ENCODE measurements at places on chromosomes 4 and X.

DNA sequence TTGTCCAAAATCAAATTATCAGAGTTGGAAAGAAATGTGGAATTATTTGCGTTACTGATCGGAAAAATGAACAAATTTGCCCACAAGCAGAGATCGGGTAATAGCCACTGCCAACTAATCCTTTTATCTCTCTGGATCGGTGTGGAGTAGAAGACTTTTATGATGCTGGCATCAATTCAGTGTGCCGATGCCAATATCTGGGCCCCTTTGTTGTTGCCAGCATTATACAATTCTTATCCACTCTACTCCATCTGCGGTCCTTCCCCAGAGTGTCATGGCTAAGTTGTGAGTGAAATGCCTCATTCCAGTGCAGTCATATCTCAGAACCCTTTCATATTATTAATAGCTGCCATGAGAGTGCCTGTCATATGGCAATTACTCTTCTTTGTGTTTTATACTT, 660.2 kb downstream of the ADGRL3 start:
- H3K4me1 ChIP-seq: no peaks in the 10 kb centered on the region
- H3K27me3 ChIP-seq: no peaks in the 10 kb centered on the region
- H3K27ac ChIP-seq: no peak overlapping the region
- no peak overlapping the region for H3K4me3 ChIP-seq
- no peak for DNase-seq

GRCh38 chr4:70538869-70539268, 20.5 kb downstream of the AMTN start:
- no peak overlapping the region for H3K4me3 ChIP-seq
- H3K27me3 ChIP-seq: no peaks in the 10 kb centered on the region
- DNase-seq: no peak
- no peaks in the 10 kb centered on the region for H3K36me3 ChIP-seq
- H3K4me1 ChIP-seq: no peaks in the 10 kb centered on the region
- no peak overlapping the region for H3K27ac ChIP-seq

GRCh38 chr4:152970102-152970820, 34.1 kb downstream of the FHDC1 start:
- no peaks in the 10 kb centered on the region for H3K27me3 ChIP-seq
- H3K4me3 ChIP-seq: no peak overlapping the region
- H3K4me1 ChIP-seq: no peaks in the 10 kb centered on the region
- no peak for DNase-seq

GRCh38 chr4:125739760-125740159, 425.0 kb downstream of the FAT4 start:
- H3K4me1 ChIP-seq: no peaks in the 10 kb centered on the region
- H3K27me3 ChIP-seq: no peaks in the 10 kb centered on the region
- H3K36me3 ChIP-seq: no peaks in the 10 kb centered on the region
- H3K27ac ChIP-seq: no peak overlapping the region
- DNase-seq: no peak

DNA sequence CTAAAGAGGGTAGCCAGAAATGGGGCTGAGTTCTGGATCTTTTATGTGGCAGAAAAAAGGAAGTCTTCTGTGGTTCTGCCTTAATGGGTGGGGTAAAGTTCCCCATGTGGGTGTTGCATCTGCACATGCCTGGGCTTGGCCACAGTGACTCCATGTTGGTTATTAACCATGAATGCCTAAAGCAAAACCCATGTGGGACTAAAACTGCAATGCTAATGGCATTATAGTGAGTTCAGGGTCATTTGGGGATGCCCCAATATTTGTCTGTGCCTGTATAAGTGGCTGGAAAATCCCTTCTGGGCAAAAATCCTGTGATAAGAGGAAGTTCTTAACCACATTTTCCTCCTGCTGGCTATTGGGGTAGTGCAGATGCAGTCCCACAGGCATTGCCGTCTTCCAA, 857.4 kb downstream of the FAT4 start:
- H3K27me3 ChIP-seq: no peaks in the 10 kb centered on the region
- H3K4me1 ChIP-seq: no peaks in the 10 kb centered on the region
- DNase-seq: no peak
- no peaks in the 10 kb centered on the region for H3K36me3 ChIP-seq
- no peak overlapping the region for H3K27ac ChIP-seq

DNA sequence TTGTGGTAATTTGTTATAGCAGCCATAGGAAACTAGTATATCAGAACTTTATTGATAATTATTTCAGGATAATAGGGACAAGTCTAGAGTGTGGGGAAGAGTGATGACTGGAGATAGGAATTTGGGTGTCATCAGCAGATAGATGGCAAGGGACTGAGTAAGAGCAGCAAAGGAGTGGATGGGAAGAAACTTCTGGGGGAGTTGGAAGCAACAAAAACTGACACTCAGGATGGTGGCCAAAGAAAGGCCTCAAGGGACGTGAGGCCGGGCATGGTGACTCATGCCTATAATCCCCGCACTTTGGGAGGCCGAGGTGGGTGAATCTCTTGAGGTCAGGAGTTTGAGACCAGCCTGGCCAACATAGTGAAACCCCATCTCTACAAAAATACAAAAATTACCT, 9.1 kb upstream of the SLC25A5 start:
- H3K4me1 ChIP-seq: no peaks in the 10 kb centered on the region
- no peaks in the 10 kb centered on the region for H3K27me3 ChIP-seq
- H3K27ac ChIP-seq: no peak overlapping the region

- no peaks in the 10 kb centered on the region for H3K36me3 ChIP-seq
- H3K27me3 ChIP-seq: no peaks in the 10 kb centered on the region
- H3K27ac ChIP-seq: no peak overlapping the region
- H3K4me1 ChIP-seq: no peaks in the 10 kb centered on the region
Observed at GRCh38 chr4:155173371-155173770, 35.1 kb upstream of the NPY2R start.

- no peak overlapping the region for H3K27ac ChIP-seq
- H3K36me3 ChIP-seq: no peaks in the 10 kb centered on the region
- H3K27me3 ChIP-seq: no peaks in the 10 kb centered on the region
- no peak overlapping the region for H3K4me3 ChIP-seq
- no peaks in the 10 kb centered on the region for H3K4me1 ChIP-seq
- no peak for DNase-seq
Observed at GRCh38 chr4:98383431-98384106, 122.4 kb downstream of the RAP1GDS1 start.

GRCh38 chrX:40359593-40359992, 221.2 kb upstream of the ATP6AP2 start:
- no peak overlapping the region for H3K4me3 ChIP-seq
- H3K27ac ChIP-seq: no peak overlapping the region
- H3K4me1 ChIP-seq: no peaks in the 10 kb centered on the region
- DNase-seq: no peak

- no peak for DNase-seq
- H3K27me3 ChIP-seq: no peaks in the 10 kb centered on the region
- no peaks in the 10 kb centered on the region for H3K36me3 ChIP-seq
- peaks cover 4% of the 10 kb centered on the region for H3K4me1 ChIP-seq
- H3K27ac ChIP-seq: peak overlapping the region; percentile 32
Observed at GRCh38 chr4:22514001-22514400, 1.9 kb downstream of the ADGRA3 start.

GRCh38 chr4:54277691-54278090, 48.6 kb downstream of the PDGFRA start:
- no peak overlapping the region for H3K4me3 ChIP-seq
- no peaks in the 10 kb centered on the region for H3K4me1 ChIP-seq
- no peak overlapping the region for H3K27ac ChIP-seq
- no peak for DNase-seq
- no peaks in the 10 kb centered on the region for H3K27me3 ChIP-seq

- no peaks in the 10 kb centered on the region for H3K36me3 ChIP-seq
- no peak for DNase-seq
- H3K27me3 ChIP-seq: peaks cover 7% of the 10 kb centered on the region
- no peak overlapping the region for H3K27ac ChIP-seq
- no peak overlapping the region for H3K4me3 ChIP-seq
Observed at GRCh38 chrX:39815631-39816030, 282.1 kb downstream of the BCOR start.

DNA sequence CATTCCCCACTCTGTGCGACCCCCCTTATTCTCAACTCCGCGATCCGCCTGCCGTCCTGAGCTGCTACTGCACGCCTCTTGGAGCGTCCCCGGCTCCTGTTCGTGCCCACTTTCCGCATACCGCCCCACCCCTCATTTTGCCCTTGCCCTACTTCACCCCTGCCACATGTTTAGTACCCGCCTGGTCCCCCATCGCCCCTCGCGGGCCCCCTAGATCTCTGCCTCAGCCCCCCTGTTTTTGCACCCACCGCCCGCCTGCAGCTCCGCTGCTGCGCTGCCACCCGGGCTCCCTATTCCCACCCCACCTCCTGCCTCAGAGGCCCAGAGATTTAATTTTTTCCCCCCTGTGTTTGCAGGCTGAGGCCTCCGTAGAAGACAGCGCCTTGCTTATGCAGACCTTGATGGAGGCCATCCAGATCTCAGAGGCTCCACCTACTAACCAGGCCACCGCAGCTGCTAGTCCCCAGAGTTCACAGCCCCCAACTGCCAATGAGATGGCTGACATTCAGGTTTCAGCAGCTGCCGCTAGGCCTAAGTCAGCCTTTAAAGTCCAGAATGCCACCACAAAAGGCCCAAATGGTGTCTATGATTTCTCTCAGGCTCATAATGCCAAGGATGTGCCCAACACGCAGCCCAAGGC, 1.4 kb downstream of the MAGED1 start:
- peak overlapping the region; percentile 40 for H3K4me3 ChIP-seq
- H3K4me1 ChIP-seq: no peaks in the 10 kb centered on the region

GRCh38 chr4:77002321-77003107, 53.0 kb downstream of the SEPTIN11 start:
- no peak for DNase-seq
- H3K36me3 ChIP-seq: no peaks in the 10 kb centered on the region
- no peaks in the 10 kb centered on the region for H3K27me3 ChIP-seq
- no peak overlapping the region for H3K27ac ChIP-seq
- H3K4me1 ChIP-seq: no peaks in the 10 kb centered on the region

DNA sequence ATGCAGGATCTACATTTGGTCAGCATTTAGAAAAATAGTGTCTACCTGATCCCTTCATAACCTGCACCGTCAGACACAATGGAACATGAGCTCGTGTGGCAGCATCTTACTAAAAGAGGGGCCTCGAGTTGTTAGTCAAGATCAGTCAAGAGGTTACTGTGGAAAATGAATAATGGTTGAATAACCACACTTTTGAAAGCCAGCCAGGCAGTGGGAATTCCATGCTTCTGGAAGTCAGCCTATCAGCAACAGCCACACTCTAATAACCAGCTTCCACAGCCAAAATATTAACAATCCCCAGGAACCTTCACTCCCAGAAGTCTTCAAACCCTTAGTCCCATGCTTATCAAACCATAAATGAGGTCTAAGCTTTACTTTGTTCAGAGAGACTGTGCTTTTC, 234.3 kb downstream of the HS3ST1 start:
- no peaks in the 10 kb centered on the region for H3K4me1 ChIP-seq
- no peak overlapping the region for H3K27ac ChIP-seq
- no peak for DNase-seq
- no peak overlapping the region for H3K4me3 ChIP-seq
- no peaks in the 10 kb centered on the region for H3K36me3 ChIP-seq

All from colonic mucosa (tissue), 4 donors.